AML-193 (cell line): ENCODE measurements at places on chromosomes 5 and 9.

GRCh38 chr5:39019254-39019653 is 54.9 kb downstream of the RICTOR start:
- DNase-seq = no peak

GRCh38 chr9:87564111-87564510 is 66.4 kb downstream of the DAPK1 start:
- no peak for DNase-seq

DNA sequence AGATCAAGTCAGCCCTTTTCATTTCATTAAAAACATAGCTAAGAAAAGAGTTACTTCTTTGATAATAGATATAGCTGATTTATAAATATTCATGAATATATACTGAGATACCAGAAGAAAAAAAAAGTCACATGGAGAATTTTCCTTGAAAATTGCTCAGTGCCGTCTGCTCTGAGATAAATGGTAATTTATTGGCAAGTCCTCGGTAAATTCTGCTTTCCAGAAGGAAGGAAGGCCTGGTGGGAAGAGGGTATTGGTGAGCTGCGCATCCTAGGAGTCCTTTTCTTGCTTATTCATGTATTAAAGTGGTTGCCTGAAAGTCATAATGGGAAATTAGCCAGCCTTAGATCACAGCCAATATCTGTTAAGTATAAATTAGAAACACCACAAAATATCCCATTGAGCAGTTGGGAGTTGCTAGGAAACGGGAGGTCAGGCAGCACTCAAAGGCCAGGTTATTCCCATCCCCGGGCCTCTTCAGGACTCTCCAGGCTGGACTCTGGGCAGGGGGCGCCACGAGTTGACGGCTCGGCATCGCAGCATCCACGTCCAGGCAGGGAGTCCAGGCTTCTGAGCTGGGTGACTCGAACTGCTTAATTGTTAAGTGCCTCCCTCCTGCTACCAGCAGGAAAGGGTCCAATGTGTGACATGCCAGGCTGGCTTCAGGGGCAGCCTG is 116.7 kb upstream of the RETREG1 start:
- no peak for DNase-seq

DNA sequence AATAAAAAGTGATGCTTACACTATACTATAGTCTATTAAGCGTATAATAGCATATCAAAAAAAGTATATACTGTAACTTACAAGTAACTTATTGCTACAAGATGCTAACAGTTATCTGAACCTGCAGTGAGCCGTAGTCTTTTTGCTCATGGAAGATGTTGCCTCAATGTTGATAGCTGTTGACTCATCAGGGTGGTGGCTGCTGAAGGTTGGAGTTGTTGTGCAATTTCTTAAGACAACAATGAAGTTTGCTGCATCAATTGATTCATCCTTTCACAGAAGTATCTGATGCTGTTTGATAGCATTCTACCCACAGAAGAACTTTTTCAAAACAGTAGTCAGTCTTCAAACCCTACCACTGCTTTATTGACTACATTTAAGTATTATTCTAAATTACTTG is 7.8 kb upstream of the C9orf40 start:
- peak; percentile 56 for DNase-seq

GRCh38 chr9:37149666-37150308 is 29.4 kb downstream of the ZCCHC7 start:
- no peak for DNase-seq

- DNase-seq = peak; percentile 31
Measured at GRCh38 chr9:35690614-35691333, 1.0 kb upstream of the TPM2 start.

- peak; percentile 10 for DNase-seq
Measured at GRCh38 chr9:4225291-4226028, 74.4 kb downstream of the GLIS3 start.
